NCI-H1436 treated with DMSO at 0.1 percent for 48 hours (cell line): ENCODE measurements at places on chromosomes 11 and 22.

- no peak for DNase-seq
Observed at GRCh38 chr11:57530215-57530595, 349 bp downstream of the TIMM10 start.

- DNase-seq, result no peak
Observed at GRCh38 chr11:30631148-30631547, 45.0 kb upstream of the MPPED2 start.

- DNase-seq, result no peak
Observed at GRCh38 chr11:119901657-119902577, 172.9 kb upstream of the NECTIN1 start.

DNA sequence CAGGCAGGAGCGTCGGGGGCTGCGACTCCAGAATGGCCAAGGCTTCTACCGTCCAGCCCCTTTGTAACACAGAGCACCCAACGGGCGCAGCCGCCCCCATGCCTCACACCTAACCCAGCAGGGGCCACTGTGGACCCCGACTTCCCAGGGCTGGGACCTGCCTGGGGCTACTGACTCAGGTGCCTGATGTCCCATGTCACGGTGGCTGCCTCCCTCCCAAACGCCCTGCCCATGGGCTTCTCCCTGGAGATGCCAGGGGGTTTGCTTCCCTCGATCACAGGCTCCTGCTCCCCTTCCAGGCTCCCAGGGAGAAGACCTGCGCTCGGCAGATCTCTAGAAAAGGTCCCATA lies 84.0 kb downstream of the MYEOV start:
- DNase-seq, result no peak

DNA sequence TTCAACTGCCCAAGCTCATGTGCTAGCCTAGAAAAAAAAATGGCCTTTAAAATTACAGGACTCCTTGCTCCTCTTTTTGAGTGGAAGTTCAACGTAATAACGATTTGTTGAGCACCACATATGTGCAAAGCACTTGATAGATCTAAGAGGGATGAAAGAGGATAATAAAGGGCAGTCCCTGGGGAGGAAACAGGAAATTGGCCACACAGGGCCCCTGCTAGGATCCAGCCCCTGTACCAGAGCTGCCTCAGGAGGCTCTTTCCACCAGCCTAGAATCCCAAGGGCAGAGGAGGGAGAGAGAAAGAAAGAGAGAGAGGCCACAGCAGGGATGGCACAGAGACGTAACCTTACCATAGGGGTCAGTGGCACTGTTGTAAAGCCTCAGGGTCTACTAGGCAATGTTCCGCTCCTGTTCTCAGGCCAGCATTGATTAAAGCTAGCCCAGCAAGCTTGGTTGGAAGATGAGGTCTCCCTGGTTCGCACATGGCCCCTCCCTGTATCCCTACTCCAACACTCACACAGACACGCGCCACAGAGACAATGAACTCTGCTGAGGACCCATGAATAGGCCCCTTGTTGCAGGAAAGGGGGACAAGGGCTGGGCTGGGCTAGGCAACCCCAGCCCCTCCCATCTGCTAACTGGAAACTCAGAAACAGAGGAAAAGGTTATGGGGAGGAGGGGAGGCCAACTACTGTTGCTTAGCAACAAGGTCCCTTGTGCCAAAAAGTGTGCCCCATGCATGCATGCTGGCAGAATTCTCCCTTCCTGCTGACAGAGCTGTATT lies at the start of gene TMPRSS5:
Gene TMPRSS5 (minus strand): TSS at position 438 of the 785 bp plus-strand sequence. CDS start 84 bp downstream, at position 354.
- no peak for DNase-seq

GRCh38 chr11:2890466-2891294 lies 5.1 kb upstream of the CDKN1C start:
- peak; percentile 56 for DNase-seq

DNA sequence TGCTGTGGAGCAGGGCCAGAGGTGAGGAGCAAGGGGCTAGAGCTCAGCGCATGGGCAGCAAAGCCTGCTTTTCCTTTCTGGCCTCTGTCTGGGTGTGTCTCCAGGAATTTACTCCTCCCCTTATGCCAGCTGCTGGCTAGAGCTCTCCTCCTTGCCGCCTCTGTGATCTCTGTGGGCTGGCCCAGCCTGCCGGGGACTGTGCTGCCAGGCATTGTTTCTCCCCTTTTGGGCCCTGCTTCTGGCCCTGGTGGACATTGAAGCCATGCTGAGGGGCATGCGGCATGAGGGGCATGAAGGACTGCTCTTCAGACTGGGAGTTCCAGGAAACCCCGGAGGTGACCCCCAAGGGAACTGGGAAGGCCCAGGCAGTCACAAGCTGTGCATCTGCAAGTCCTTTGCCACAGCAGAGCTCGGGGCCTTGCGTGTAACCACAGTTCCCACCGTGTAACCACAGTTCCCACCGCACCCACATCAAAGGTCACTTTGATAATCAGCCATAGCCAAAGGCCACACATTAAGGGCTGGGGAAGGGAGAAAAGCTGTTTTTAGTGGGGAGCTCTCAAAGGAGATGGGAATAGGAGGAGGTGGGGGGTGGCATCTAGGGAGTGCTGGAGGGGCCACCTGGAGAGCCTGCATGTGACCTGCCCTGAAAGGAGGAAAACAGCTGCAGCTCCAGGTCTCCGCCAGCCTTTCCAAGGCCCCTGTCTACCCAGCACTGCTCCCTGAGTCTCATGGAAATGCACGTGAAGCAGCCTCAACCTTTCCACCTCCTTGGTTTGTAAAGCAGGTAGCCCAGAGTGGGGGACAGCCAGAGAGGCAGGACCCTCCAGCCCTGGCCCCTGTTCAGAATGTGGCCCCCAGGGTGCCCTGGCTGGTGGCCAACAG lies 62.3 kb downstream of the PPFIBP2 start:
- no peak for DNase-seq
